ENCODE measurements at places on chromosomes 1 and 21.
A peak's percentile ranks its signal among the peaks of the same experiment; 100 is the strongest.

GRCh38 chr1:219324629-219325367, 151.1 kb downstream of the LYPLAL1 start:
- DNase-seq = no peak

DNA sequence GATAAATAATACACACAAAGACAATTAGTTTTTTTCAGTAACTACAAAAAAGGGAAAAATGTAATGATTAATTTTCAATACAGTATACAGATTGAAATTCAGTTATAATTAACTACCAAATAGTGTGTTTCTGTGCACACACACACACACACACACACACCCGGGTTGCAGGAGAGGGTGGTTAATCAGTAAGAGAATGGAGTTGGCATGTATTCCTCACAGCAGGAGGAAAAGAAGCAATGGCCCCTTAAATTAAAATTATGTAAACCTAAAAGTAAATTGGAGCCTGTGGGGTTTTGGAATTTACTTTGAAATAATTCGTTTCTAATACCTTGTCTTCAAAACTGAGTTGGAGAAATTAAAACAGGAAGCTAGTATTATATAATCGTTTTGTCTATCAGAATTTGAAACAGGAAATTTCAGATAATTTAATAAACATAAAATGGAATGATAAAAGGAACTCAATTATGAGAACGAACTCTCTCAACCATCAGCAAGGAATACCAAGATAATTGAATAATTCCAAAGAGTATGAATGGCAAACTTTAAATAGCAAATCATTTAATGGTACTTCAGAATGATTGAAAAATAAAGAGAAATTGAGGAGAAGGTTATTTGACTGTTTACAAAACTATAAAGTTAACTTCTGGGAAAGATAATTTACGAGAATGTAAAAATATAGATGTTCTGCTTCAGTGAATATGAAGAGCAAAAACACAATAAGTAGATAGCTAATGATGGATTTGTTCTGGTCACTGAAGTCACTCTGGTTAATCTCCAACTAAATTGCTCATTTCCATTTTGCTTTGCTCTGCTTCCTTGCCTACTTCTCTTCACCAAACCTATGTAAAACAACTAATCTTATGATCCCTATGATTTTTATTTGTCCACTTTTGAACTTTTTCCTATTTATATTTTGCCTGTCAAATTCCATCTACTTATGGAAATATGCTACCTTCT, 547.9 kb upstream of the ZP4 start:
- DNase-seq = no peak

- no peak for DNase-seq
Observed at GRCh38 chr1:204350857-204351573, 8.7 kb downstream of the PLEKHA6 start.

- no peak for DNase-seq
Observed at GRCh38 chr1:88612773-88613172, 71.3 kb upstream of the PKN2 start.

- DNase-seq = no peak
Observed at GRCh38 chr1:69794831-69795230, 227.1 kb downstream of the LRRC7 start.

GRCh38 chr21:46650476-46651098, 15.1 kb downstream of the PRMT2 start:
- no peak for DNase-seq

- peak; percentile 62 for DNase-seq
Observed at GRCh38 chr1:154747740-154748404, 122.2 kb downstream of the KCNN3 start.
